ENCODE measurements at places on chromosomes 3 and 15. TPM values are rescaled to one million over a fixed set of nuclear protein-coding genes. Genes with fewer than 3 reads are reported as not detected.

Gene RSL24D1
- total RNA-seq = 103 TPM

Gene RARB
- total RNA-seq = 23.2 TPM

Gene HIGD2B
- total RNA-seq = not detected

Gene TJP1
- total RNA-seq = 36.0 TPM

Gene TIPIN
- 12.7 TPM for total RNA-seq

Gene DUOX1
- 0.04 TPM for total RNA-seq
